MCF 10A (cell line): ENCODE measurements at places on chromosomes 1 and 21.
A peak's percentile ranks its signal among the peaks of the same experiment; 100 is the strongest.

- no peak for DNase-seq
These were observed 7.2 kb upstream of the LBR start for GRCh38 chr1:225435076-225435475.

DNA sequence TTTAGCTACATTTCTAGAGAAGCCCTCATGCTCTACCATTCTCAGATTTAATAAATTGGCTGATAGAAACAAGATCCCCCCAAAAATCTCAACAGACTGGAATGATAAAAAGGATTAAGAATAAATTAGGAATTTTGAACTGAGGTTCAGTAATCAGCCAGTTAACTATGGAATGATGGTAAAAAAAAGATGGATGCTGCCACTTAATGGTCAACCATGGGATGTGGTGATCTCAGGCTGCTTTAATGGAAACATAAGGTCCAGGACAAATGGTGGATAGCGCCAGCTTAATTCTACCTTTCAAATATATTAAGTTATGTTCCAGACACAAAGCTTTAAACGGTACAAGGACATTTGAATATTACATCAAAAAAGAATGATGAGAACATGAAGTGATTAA is 49.9 kb downstream of the CCN1 start:
- peak; percentile 5 for DNase-seq

DNA sequence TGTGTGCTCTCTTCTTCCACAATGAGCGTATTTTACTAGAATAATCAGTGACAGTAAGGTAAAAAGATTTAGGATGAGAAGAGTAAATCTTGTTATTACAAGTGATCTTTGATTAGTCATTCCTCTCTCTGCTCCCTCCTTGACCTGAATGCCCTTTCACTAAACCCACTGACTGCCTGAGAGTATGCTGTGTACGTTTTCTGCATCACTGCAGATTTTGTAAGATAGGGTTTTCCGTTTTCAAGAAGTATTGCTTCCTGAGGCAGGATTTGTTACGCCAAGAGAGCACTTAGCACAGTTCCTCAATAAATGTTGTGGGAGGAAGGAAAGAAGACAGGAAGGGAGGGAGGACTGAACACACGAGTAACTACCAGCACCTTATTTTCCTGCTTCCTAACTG is 7.7 kb upstream of the LAMB3 start:
- peak; percentile 91 for DNase-seq

DNA sequence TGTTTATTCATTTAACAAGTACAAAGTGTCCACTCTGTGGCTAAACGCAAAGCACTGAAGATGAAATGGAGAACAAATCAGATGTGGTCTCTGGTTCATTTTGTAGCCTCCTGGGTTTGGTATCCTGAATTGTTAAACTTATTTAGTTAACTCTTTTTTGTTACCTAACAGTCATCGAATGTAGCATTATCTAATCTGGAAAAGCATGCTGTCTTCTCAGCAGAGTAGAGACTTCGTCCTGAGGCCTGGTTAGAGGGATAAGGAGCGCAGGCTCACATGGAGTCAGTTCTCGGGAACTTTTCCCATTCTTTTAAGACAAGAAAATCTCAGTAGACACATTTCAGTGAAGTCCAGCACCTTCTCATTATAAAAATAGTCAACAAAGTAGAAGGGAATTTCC is 33.1 kb upstream of the SH3D21 start:
- no peak for DNase-seq

DNA sequence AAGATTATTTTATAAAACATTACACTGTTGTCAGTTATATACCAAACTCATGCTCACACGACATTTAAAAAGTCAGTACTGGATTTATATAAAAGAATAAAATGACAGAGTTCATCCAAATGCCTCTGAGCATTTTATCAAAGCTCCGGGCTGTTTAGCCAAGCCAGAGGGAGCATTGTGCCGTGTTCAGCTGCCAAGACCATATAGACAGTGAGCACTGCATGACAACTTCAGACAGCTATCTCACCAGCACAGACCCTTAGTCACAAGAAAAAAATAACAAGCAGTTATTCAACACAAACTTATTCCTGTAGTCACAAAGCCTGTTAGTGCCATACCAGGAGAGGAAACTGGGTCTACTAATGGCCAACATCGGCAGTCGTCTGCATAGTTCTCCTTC is 88.0 kb upstream of the PBX1 start:
- DNase-seq = no peak

- DNase-seq = peak; percentile 100
These were observed 45.6 kb downstream of the IRF2BP2 start for GRCh38 chr1:234564035-234565029.

DNA sequence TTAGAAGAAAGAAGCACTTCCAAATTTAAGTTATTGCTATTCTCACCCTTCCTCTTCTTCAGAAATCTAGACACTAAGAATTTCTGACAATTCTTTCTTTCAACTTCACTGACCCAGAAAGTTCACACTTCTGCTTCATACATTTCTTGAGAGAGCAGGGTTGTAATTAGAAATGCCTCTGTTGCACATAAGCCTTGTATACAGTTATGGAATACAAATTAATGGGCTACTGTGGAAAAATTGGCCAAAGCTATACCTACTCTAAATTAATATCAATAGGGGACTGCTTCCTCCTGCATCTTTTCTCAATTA is 1.5 kb downstream of the TNFSF18 start:
- DNase-seq = no peak

GRCh38 chr1:85314726-85315125 is 38.3 kb upstream of the BCL10 start:
- DNase-seq = no peak

DNA sequence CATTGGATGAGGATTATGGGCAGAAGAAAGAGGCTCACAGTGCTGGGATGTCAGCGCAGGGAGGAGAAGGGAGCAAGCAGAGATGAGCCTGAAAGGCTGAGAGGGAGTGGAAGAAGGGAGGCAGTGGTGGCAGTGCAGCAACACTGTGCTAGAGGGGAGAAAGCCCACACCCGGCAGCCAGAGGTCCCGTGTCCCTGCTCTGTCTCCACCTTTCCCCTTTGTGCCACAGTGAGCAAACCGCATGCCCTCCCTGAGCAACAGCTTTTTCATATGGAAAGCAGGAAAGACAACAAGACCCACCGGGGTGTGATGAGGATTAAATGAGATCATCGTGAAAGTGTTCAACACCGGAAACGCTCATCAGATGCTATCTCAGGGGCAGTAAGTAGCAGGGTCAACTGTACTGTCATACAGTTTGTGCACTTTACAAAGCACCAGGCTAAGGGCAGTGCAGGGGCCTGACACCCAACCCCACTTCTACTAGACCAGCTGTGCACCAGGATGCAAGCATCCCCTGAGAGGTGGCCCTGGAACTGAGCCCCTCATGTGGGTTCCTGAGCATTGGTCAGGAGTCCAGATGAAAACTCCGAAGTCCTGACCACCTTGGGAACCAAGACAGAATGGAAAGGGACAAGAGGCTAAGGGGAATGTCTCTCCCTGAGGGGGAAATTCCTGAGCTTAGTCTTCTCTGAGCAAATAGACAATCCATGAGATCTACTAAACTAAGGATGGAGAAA is 9.1 kb downstream of the NHLH1 start:
- DNase-seq = no peak

GRCh38 chr1:15836772-15837669 is 10.5 kb upstream of the SPEN start:
- no peak for DNase-seq

- DNase-seq = no peak
These were observed 179.3 kb upstream of the PLXNA2 start for GRCh38 chr1:208423526-208423925.

DNA sequence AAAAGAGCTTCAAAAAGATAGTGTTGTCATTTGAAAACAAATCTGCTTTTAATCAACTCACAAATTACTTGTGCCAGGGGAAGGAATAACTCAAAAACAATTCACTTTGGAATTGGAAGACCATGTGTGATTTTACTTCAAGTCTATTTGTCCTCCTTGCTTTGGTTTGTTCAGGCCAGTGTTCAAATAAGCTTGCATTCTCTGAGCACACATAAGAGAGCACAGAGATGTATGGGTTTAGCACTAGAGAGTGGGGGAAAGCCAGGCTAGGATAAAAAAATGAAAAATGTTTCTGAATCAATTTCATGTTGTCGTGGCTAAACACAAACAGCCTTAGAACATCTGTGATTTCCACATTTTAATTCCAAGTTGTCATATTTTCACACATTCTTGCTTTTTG is 325.7 kb upstream of the LYPLAL1 start:
- no peak for DNase-seq

GRCh38 chr1:2274929-2275475 is 46.9 kb downstream of the SKI start:
- no peak for DNase-seq

GRCh38 chr1:88341447-88341846 is 342.6 kb upstream of the PKN2 start:
- DNase-seq = no peak

DNA sequence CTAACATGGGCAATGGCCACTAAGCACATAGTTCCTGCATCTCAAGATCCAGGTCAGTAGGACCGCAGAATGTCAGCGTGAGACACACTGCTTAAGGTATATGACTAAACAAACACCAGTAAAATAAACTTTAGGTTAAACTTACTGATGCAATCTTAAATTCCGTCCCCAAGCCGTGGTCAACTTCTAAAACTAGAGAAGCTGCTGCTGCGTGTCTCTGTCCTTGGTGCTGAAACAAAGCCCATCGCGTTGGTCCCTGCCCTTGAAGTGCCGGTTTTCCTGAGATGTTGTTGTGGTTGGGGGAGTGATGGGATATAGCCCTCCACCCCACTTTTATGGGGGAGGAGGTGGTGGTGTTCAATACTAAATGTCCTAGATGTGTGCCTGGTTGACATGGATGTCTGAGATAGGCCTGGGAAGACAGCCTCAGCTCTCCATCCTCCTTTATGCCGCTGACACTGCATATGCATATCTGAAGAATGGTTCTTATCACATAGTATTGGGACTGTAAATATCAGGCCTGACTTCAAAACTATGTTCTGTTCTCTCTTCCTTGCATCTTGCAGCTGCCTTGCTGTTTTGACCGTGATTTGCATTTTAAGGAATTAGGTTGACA is 72.0 kb upstream of the KCNA3 start:
- peak; percentile 66 for DNase-seq

GRCh38 chr21:28207436-28208173 is 785.1 kb downstream of the LTN1 start:
- peak; percentile 28 for DNase-seq

DNA sequence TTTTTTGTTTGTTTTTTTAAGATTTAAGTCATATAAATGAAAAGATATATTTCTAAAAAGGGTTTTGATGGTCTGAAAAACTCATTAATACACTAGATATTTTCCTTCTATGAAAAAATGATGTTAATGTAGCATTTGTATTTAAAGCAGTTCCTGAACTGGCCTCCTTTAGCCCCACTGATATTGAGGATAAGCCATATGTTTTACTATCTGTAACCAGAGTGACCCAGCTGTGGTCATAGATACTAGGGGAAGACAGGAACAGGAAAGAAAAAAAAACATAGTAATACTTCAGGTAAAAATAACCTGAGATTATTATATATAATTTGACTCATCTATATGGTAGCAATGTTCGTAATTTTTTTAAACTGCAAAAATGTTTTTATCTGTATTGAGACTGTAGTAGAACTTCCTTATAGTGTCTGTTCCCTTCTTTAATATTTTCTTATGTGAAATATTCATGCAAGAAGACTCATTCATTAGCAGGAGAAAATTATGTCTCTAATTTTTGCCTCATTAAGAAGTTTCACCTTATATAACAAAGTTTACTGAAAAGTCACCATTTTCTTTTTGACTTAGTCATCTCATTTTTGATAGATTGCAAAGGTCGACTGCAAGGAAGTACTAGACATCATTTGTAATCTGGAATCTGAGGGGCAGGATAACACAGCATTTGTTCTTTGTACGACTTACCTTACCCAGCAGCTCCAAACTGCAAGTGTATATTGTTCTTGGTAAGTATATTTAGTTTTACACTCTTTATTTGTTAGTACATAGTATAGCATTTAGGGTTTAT is 25.6 kb upstream of the TMCO2 start:
- no peak for DNase-seq

GRCh38 chr1:116496898-116497297 is 73.9 kb downstream of the CD58 start:
- DNase-seq = no peak
